Pancreas (tissue), 10 donors: ENCODE measurements at places on chromosomes 6 and 20.

GRCh38 chr6:62445521-62445920 lies 159.5 kb upstream of the KHDRBS2 start:
- no peak for DNase-seq

- no peak for DNase-seq
These were observed 595 bp downstream of the EYA2 start for GRCh38 chr20:46894971-46895905.

- DNase-seq, result no peak
These were observed 75.2 kb downstream of the HFE start for GRCh38 chr6:26162399-26162798.

DNA sequence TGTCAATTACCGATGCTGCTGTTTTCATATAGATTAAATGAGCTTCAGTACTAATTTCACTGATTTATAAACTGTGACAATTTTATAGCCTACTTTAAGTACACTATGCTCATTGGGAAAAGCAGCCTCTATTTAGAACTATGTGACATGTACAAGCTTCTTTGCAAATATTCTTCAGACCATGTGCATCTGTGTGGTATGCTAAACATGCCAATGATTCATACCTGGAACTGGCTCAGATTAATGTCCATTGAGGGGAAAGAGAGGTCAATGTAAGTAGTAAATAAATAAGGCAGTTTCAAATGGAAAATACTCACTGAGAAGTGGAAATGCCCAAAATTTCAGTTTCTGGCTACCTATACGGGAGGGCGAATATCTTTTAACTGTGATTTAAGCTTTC lies 777.7 kb downstream of the C6orf118 start:
- DNase-seq, result no peak

GRCh38 chr20:62136283-62137091 lies 6.7 kb downstream of the PSMA7 start:
- peak; percentile 45 for DNase-seq
